ENCODE measurements at places on chromosomes 4 and X.
A peak's percentile ranks its signal among the peaks of the same experiment; 100 is the strongest.

GRCh38 chr4:138804711-138805110 is 210.9 kb upstream of the NOCT start:
- no peak for DNase-seq

DNA sequence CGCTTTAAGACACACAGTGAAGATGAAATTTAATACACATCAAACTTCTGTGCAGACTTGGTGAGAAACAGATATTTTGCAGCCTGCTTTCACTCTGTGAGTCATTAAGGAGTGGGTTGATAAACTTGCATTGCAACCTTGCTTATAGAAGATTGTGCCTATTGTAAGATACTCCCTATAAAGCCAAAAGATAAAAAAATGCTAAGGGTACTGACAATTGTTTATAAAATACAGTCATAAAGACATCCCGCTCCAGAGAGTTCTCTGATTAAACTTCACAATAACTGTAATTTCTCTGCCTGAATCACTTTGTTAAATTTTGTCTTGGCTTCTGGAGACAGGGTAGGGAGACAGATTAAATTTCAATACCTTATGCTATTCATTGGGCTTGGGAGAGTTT is 49.1 kb downstream of the GALNT7 start:
- DNase-seq = no peak

DNA sequence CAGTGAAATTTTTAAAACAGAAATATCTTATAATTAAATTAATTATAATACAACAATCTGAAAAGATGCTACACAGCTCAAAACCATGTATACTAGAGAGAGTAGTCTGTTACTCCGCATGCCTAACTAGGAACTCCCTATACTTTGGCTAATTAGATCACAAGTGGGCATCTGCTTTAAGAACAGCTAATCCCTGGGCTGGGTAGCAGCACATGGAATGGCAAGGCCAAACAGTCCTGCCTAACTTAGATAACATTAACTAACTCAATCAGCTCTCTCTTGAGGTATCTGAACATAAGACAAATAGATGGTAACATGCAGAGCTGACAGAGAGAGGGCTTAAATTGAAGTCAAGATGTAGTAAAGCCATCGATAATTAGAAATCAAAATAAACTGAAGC is 9.9 kb downstream of the CHIC2 start:
- no peak for DNase-seq

DNA sequence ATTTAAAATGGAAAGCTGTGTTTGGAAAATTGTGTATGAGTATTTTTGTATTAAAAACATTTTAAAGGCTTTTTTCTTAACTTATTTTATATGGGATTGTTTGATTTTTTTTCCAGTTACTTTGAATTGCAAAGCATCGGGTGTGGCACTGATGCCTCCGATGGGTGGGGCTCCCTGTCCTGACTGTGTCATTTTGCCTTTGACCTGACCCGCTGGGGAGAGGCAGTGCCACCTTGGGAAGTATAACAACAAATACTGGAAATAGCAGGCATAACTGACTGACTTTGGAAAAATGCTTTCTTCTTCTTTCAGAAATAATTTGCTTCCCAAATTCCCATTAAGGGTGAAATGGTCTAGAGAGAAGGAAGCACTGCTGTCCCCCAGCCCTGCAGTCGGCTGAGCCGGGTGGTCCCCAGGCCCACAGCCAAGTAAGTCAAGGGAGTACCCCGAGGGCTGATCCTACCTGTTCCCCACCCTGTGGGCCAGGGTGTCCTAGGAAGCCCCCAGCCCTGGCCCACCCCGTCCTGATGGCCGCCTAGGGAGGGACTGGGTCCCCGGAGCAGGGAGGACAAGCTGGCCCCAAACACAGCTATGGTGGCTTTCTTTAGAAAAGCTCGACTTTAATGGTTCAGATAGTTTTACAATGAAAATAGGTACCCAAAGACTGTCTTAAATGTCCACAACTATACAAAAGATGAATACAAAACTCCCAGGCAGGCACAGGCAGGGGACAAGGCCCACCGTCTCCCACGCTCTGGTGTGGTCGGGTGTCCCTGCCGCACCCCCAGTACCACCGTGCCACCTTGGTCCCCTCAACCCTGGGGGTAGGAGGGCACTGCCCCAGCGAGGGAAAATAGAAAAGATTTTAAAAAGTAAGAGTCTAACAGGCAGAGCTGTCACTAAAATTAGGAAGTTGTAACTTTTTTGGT is 26.4 kb downstream of the NELFA start:
- no peak for DNase-seq

- DNase-seq = peak; percentile 41
Observed at GRCh38 chr4:139655116-139655515, 10.5 kb upstream of the MGST2 start.

- DNase-seq = no peak
Observed at GRCh38 chrX:152831391-152831790, 528 bp downstream of the NSDHL start.

- no peak for DNase-seq
Observed at GRCh38 chr4:42638993-42639392, 17.9 kb downstream of the ATP8A1 start.

GRCh38 chrX:69556060-69557011 is 52.2 kb downstream of the NALF2 start:
- no peak for DNase-seq

DNA sequence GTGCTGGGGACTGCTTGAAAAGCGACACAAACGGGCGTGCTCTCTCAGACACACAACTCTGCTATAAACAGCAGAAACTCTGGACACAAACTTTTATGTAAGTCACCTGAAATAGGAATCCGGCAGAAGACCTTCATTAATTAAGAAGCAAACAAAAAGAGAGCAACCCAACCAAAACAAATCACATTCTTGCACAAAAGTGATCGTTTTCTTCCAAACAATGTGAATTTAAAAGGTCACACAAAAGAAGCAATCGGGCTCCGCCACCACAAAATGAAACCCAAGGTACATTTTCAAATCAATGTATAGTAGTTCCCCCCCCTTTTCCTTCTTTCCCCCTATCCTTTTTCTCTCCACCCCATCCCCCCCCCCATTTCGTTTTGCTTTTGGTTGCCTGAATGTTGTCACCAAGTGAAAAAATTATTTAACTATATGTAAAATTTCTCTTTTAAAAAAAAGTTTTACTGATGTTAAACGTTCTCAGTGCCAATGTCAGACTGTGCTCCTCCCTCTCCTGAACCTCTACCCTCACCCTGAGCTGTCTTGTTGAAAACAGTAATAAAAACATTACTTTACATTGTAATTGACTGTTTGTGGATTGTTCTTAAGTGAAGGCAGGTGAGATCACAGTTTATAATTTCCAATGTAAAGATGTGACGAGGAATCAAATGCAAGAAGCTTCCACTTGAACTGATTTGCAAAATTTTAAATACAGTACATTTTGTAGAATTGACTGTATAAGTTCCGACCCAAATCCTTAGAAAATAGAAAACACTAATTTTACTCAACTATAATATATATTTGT is 2.4 kb downstream of the MAB21L2 start:
- no peak for DNase-seq

DNA sequence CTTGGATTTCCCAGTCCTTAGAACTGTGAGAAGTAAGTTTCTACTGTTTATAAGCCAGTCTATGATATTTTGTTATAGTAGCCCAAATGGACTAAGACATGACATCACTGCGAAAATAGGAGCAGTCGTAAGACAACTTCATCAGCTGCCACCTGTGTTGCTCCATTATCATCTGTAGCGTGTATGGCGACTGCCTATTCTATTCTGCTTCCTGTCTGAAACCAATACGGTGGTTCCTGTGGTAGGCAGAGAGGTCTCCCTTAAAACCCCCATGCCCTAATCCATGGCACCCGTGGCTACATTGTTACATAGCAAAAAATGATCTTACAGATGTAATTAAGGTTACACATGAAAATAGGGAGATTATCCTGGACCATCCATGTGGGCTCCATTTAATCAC is 105.4 kb upstream of the FAT1 start:
- DNase-seq = no peak

- no peak for DNase-seq
Observed at GRCh38 chr4:98706200-98706813, 47.9 kb upstream of the TSPAN5 start.

- DNase-seq = no peak
Observed at GRCh38 chr4:94219402-94219801, 11.7 kb downstream of the SMARCAD1 start.

- DNase-seq = no peak
Observed at GRCh38 chr4:120730777-120731320, 191.7 kb downstream of the PRDM5 start.

DNA sequence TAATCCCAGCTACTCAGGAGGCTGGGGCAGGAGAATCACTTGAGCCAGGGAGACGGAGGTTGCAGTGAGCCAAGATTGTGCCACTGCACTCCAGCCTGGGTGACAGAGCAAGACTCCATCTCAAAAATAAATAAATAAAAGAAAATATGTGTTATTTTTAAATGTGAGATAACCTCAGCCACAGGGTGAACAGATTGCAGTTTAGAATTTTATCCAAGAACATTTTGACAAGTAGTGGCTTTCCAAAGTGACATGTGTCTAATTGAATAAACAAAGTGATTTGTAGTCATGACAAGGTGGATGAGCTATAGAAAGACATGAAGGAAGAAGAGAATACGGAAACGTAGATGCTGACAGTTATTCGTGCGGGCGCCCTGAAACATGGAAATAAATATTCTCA is 176.1 kb downstream of the DCTD start:
- DNase-seq = no peak

GRCh38 chr4:90227177-90227576 is 100.0 kb downstream of the CCSER1 start:
- DNase-seq = no peak

GRCh38 chrX:148204195-148204594 is 223.1 kb downstream of the FMR1NB start:
- no peak for DNase-seq

GRCh38 chr4:22672944-22673343 is 19.8 kb upstream of the GBA3 start:
- DNase-seq = no peak

GRCh38 chr4:38320833-38321232 is 343.2 kb upstream of the KLF3 start:
- DNase-seq = no peak

GRCh38 chr4:118356731-118357130 is 3.9 kb upstream of the PRSS12 start:
- DNase-seq = no peak
